ENCODE measurements at places on chromosomes 11 and 22.

- no peak for DNase-seq
These were observed 288.8 kb downstream of the CASP12 start for GRCh38 chr11:104609311-104610085.

DNA sequence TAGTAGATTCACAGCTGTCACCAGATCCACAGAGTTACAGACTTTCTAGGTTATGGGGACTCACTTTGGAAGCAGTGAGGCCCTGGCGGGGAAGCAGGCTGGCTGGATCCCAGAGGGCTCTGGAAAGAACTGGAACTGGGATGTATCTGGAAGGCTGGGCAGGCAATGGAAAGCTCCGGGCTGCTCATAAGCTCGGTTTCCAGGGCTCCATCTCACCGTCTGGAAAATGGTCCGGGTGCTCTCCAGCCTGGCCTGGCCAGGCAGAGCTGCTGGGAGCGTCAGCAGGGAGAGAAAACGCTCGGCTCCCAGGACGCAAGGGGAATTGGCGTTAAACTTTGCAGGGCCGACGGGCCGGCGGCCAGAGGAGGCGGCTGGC, 335 bp upstream of the SEZ6L start:
- no peak for DNase-seq

- DNase-seq = no peak
These were observed 32.3 kb upstream of the FCHSD2 start for GRCh38 chr11:73174495-73174791.

DNA sequence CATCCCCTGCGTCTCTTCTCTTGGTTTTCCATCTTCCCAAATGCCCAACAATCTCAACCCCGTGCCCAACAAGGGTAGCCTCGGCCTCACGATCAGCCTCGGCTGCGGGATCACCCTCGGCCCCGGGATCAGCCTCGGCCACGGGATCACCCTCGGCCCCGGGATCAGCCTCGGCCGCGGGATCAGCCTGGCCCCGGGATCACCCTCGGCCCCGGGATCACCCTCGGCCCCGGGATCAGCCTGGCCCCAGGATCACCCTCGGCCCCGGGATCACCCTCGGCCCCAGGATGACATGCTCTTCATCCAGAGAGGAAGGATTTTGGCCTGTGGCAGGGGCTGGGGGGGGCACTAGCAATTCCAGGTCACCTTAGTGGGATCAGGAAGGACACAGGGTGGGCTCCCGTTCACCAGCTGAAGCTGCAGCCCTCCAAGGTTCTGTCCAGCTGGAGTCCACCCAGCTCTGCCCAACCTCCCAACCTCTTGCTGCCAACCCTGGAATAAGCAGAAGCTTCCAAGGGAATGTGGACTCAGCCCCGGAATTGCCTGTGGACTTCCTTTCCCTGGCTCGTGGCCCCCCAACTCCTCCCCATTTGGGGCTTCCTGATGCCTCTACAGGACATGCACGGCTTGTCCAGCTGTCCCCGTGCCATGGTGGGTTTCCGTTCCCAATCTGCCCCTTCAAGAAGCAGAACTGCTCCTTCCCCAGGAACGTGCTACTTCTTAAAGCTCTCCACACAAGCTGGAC, 6.2 kb downstream of the ALG12 start:
- DNase-seq = no peak

DNA sequence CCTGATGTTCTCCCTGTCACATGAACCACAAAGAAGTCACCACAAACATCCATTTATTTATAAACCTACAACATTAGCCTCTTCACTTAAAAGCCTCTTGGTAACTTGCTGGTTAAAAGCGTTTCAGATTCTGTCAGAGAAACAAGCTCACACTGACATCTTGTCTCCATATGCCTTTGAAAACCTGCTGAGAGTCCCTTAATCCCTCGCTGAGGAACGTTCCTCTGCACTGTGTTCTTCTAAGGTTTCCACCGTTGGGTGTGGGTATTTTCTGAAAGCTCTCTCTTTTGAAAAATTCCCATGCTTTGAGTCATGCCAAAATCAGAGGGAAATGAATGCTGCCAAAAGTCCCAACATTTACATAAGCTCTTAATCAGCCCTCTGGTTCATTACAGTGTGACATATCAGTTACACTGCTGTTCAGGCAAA, 149.8 kb downstream of the CCDC34 start:
- DNase-seq = no peak

DNA sequence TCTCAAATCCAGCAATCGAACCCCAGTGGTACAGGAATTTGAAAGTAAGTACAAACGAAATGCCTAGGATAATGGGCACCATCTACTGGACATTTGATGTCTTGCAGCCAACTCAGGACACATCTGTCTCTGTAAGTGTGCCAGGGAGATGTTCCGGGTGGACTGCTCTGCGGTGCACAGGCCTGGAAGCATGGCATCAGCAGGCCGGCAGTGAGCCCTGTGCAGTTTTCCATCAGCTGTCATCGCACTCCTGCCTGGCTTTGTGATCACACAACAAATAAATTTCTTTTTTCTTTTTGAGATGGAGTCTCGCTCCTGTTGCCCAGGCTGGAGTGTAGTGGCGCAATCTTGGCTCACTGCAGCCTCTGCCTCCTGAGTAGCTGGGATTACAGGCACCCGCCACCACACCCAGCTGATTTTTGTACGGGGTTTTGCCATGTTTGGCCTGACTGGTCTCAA, 71.0 kb downstream of the JAM3 start:
- DNase-seq = no peak

GRCh38 chr11:65352783-65353182, 1.8 kb upstream of the TIGD3 start:
- no peak for DNase-seq

DNA sequence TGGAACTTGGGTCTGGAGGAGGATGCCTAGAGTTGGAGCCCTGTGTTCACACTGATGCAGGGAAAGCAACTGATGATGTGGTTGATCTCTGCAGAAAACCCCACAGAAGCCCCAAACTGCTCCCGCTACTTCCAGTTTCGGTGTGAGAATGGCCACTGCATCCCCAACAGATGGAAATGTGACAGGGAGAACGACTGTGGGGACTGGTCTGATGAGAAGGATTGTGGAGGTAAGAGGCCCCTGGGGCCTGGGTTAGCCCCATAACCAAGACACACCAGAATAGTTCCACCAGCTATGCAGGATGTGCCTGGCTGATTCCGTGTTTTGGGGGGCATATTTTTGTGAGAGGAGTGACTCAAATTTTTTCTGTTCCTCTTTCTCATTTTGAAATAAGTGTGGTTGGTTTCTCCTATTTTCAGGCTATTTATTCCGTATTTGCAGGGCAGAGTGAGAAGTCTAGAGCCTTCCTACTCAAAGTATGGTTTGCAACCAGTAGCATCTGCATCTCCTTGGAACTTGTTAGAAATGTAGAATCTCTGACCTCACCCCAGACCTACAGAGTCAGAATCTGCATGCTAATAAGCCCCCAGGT, 137.3 kb upstream of the SORL1-AS1 start:
- DNase-seq = no peak

- DNase-seq = no peak
These were observed 301.2 kb downstream of the CTTN start for GRCh38 chr11:70699294-70700221.

GRCh38 chr11:106031936-106032335, 9.9 kb upstream of the MSANTD4 start:
- no peak for DNase-seq

DNA sequence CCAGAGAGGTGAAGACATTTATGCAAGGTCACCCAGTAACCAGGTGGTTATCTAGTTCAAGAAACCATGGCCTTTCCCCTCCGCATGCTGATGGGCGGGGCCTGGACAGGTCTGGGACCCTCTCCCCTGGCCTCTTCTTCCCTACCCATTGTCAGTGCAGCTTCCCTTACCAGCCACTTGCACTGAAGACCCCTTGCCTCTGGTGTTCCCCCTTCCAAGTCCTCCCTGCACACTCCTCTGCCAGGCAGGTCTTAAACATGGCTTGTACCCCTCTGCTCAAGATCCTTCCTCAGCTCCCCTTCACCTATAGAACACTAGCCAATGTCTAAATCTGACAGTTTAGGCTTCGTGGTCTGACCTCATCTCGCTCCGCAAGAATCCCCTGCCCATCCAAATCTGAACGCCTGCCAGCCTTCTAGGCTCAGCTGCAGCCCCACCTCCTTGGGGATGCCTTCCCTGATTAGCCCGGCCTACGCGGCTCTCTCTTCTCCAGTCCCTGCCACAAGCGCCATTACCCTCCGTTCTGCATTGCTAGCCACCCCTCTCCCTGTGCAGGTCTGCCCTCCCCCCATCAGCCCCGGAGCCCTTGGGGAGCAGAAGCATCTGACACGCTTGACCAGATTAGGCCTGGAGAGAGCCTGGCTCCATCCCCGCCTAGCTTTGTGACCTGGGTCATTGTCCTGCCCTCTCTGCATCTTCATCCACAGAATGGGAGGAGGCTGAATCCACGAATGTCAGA, 213.8 kb downstream of the DSCAML1 start:
- DNase-seq = no peak

- DNase-seq = no peak
These were observed 13.8 kb upstream of the CCDC81 start for GRCh38 chr11:86360775-86361395.

GRCh38 chr11:32829157-32829679, 509 bp upstream of the PRRG4 start:
- DNase-seq = no peak

DNA sequence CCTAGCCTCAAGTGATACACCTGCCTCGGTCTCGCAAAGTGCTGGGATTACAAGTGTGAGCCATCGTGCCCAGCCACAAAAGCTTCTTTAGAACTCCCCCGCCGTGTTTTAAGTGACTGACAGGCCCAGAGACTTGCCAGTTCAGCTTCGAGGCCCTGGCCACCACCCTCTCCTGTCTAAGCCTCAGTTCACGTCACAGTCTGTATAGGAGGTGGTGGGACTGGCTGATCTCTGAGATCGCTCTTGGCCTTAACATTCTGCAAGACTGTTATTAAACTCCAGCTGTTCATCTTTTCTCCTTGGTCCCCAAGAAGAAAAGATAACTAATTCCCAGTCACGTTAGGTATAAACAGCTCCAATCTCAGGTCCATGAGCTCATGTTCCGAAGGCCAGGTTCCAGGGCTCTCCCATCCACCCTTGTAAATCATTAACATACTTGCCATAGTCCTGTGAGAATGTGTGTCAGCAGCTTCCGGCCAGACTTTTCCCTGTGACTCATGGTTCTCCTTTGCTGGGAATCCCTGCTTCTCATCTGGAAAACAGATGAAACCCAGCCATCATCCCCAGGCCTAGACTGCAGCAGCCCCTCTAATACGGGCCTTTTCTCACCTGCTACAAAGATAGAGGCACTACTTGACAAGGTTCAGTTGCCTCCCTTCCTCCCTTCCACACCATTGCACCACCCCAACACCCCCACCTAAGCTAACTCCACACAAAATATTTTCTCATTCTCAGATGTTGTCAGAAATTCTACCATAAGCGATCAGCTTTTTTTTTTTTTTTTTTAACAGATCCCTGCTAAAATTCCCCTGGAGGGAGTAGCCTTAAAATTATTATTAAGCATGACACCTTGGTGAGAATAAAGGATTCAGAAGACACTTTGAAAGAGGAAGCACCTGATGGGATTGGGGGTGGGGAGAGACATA, 5.6 kb upstream of the KIAA0930 start:
- DNase-seq = no peak

DNA sequence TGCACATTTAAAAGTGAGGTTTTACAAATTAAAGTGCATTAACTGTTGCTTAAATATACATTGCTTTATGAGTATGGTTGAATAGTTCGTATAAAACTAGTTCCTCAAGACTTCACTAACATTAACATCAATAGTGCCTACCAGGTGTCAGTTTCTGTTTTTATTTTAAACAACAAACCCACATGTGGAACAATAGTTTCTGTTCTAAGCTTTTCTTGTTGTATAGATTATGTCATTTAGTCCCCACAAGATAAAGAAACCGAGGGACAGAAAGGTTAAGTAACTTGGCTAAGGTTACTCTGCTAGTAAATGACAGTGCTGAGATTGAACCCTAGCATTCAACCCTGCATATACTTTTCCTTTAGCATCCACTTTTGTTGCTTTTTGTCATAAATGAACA, 41.4 kb upstream of the ST14 start:
- DNase-seq = no peak

GRCh38 chr11:94630221-94630620, 63.1 kb downstream of the PIWIL4 start:
- DNase-seq = no peak
